ENCODE measurements at places on chromosomes 1 and 21.
A peak's percentile ranks its signal among the peaks of the same experiment; 100 is the strongest.

- DNase-seq: no peak
Observed at GRCh38 chr1:29210278-29211085, 20.3 kb downstream of the MECR start.

DNA sequence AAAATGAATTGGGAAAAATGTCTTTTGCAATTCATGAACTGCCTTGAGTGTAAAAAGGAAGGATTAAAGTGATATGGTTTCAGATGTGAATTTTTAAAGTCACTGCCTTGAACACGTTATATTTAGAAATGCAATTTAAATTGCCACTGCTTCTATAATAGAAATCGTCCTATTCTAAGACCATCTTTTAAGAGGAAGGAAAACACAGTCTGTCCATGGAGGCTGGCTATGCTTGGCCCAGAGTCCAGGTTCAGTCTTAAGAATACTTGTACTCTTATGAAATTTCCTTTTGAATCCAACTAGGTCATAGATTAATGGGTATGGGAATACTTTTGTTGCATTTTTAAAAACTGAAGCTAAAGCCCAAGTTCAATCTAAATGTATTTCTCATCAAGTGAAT, 86.0 kb downstream of the PCNX2 start:
- no peak for DNase-seq

GRCh38 chr21:35138665-35139381, 89.7 kb upstream of the RUNX1 start:
- no peak for DNase-seq

DNA sequence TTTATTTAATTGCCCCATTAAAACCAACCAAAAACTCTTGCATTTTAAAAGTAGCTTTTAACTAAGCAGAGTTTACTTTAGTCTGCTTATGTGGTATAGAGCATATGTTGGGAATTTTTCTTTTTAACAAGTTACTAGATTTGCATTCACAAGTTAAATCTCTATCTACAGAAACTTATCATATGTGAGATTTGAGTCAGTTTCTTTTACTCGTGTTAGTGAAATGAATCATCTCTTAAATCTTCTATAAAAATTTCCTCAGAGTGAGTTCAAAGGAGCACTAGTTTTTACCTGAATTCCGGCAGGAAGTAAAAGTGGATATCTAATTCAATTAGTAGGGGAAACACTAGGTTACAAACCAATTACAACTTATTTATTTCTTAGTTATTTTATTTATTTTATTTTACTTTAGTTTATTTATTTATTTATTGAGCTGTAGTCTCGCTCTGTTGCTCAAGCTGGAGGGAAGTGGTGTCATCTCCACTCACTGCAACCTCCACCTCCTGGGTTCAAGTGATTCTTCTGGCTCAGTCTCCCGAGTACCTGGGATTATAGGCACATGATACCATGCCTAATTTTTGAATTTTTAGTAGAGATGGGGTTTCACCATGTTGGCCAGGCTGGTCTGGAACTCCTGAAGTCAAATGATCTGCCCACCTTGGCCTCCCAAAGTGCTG, 1609.6 kb upstream of the B3GALT2 start:
- DNase-seq: no peak

DNA sequence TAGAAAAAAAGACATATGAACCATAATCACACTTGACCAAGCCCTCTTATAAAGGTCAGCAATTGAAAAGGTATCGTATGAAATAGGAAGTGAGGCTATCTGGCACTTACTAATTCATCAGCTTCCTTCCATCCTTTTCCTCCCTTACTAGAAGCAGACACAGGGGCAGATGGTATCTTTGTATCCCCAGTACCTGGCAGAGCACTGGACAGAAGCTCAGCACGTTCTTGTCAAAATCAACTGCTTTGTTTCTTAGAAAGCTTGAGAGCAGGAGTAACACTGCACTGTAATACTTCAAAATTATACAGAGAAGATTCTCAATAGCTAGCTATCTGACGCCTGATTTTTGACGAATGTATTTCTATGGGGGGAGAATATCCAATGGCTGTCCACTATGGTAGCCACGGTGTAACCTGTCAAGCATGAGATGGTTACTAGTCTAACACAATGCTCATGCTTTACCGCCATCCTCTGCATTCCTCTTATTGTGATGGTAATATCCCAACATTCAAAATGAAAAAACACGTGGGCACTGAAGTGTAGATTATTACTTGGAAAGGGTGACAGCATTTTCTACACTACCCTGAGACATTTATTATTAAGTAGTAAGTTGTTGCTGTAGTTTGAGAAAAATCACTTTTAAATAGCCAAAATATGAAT, 175.6 kb downstream of the SIPA1L2 start:
- DNase-seq: no peak

DNA sequence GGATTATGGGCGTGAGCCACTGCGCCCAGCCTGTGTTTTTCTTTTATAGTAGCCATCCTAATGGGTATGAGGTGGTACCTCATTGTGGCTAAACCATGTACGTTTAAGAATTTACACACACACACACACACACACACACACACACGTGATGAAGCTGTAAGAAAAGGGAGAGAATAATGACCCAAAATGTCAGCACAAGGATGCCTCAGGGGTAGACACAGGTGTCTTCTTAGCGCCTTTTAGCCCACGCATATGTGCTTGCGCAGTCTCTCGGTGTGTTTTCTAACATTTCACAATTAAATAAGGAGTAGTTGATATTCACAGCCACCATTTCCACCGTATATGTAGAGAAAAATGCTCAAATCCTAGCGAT, 782 bp upstream of the PFKL start:
- DNase-seq: no peak

- DNase-seq: no peak
Observed at GRCh38 chr1:212179394-212180076, 105.7 kb upstream of the PPP2R5A start.

DNA sequence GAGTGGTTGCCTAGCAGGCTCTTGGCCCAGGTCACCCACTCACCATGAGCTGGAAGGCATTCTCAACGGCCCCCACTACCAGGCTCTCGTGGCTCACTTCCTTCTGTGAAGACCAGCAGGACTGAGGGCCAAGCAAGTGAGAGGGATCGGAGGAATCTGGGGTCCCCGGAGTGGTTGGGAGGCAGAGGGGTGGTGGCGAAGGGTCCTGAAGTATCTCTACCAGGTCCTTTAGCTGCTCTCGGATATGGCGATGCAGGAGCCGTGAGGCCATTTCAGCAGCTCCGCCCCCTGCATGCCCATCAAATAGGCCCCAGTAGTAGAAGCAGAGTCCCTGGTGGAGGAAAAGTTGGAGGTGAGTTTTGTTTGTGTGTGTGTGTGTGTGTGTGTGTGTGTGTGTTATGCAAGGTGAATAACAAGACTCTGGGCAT, 2.4 kb downstream of the PPM1J start:
- no peak for DNase-seq

- DNase-seq: peak; percentile 18
Observed at GRCh38 chr1:111275079-111275478, 15.6 kb upstream of the CHIA start.

- no peak for DNase-seq
Observed at GRCh38 chr1:209051570-209051969, 531.9 kb upstream of the CAMK1G start.

Data from hippocampal formation (tissue), 2 donors.